Cortex of kidney (tissue), 1 donor: ENCODE measurements at places on chromosomes 5 and 9.

DNA sequence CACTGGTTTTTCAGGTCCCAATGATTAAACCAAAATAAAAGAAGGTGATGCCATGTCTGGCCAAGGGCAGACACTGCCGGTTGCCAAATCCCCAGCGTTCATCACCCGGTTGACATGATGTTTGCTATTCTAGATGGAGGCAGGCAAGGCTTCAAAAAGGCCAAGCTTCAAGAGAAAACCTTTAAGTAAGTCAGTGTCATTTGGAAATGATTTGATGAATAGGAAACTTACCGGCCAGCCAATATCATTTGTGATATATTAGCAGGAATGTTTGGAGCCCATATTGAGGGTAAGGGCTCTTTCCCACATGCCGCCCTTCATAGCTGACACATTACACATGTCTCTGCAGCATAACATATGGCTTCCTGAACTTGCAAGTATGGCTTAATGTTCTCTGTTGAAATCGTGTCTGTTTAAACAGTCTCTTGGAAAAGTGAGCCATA, 89.5 kb upstream of the TTC23L start:
- no peak for DNase-seq

DNA sequence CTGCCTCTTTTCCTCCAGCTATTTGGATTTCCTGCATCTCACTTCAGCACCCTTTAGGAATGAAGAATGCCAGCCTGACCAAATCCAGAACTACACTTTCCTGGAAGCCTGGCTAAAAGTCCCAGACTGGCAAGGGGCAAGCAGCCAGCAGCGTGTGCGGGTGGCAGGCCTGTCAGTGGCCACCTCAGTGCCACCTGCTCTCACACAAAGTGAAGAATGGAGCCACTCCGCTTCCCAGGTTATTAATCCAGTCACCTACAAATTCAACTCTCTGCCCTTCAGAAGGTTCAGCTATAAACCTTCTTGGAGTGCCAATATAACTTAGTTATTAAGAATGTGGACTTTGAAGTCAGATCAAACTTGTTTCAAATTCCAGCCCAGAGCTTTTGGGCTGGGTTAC, 6.7 kb upstream of the ALDOB start:
- no peak for DNase-seq

- DNase-seq = no peak
Measured at GRCh38 chr5:120466341-120467006, 2.4 kb downstream of the PRR16 start.

DNA sequence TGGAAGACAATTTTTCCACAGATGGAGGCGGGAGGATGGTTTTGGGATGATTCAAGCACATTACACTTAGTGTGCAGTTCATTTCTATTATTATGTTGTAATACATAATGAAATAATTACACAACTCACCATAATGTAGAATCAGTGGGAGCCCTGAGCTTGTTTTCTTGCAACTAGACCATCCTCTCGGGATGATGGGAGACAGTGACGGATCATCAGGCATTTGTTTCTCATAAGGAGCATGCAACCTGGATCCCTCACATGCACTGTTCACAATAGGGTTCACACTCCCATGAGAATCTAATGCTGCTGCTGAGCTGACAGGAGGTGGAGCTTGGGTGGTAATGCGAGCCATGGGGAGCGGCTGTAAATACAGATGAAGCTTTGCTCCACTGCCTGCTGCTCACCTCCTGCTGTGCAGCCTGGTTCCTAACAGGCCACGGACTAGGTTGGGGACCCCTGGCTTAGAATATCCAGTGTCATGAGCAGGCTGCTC, 1.6 kb downstream of the STKLD1 start:
- no peak for DNase-seq

- DNase-seq = no peak
Measured at GRCh38 chr5:158570502-158570901, 529.2 kb downstream of the EBF1 start.

GRCh38 chr9:72923077-72923476, 29.8 kb downstream of the ALDH1A1 start:
- no peak for DNase-seq

DNA sequence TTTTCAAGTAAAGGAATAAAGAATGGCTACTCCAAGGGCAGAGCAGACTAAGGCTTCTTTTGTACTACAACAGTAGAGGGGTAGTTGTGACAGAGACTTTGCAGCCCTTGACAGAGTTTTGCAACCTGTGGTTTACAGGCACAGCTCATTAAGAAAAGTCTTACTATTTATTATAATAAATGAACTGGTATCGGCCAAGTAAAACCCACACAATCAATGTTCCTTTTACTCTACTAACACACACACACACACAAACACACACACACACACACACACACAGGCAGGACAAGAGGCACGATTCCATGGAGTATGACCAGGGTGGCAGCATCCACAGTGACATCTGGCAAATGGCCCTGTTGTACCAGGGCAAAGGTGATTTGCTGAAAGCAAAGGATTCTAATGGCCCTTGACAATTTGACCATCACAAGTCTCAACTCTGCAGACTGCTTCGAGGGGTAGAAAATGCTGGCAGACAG, 59.1 kb upstream of the GOLPH3 start:
- no peak for DNase-seq

- DNase-seq = no peak
Measured at GRCh38 chr5:154298065-154298464, 107.5 kb downstream of the GALNT10 start.

DNA sequence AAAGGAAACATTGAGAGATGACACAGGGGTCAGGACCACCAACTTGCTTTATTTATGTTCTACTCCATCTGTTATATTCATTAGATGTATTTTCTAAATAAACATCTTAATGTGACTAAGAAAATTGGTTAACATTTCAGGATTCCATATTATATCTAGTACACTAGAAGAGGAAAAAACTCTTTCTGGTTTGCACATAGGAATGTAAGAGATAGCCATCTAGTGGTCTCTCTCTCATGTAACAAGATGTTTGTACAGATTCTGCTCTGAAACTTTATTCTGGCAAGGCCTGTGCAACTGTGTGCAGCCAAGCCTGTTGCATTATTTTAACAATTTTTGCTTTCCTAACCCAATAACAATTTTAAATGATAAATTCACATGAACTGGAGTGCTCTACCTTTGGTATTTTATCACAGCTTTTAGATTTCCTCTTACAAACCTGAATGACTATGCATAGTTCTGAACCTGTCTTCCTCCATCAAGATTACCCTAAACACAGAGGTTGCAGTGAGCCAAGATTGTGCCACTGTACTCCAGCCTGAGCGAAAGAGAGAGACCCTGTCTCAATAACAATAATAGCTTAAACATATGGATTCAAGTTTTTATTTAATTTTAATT, 148.2 kb downstream of the GIN1 start:
- DNase-seq = no peak

DNA sequence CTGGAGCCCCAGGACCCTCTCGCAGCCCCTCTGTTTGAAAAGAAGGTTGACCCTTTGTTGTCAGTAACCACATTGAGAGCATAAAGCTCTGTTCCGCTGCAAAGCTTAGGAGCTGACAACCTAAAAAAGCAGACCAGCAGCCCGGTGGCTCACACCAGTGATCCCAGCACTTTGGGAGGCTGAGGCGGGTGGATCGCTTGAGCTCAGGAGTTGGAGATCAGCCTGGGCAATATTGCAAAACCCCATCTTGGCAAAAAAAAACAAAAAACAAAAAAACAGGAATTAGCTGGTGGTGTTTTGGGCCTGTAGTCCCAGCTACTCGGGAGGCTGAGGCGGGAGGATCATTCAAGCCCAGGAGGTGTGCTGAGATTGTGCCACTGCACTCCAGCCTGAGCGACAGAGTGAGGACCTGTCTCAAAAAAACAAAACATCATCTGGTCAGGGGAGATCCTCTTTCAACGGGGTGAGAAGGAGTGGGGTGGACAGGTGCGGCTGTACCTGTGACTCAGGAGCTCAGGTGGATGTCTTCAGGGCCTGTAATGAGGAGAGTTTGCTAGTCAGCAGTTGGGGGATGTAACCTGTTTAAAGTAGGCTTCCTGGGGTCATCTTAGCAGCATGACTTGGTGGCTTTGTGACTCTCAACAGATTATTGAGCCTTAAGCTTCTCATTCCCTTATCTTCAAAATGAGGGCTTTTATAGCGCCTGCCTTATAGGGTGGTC, 694 bp upstream of the REEP2 start:
- no peak for DNase-seq

DNA sequence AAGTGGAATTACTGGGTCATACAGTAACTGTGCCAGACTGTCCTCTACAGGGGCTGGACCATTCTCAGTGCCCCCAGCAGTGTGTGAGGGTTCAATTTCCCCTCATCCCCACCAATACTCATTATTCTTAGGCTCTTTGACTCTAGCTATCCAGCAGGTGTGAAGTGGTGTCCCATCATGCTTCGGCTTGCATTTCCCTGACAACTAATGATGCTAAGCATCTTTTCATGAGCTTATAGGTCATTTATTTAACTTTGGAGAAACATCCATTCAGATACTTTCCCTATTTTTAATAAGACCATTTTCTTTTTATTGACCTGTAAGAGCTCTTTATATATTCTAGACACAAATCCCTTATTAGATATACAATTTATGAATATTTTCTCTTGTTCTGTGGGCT, 63.6 kb downstream of the ADAMTS2 start:
- no peak for DNase-seq

GRCh38 chr9:115674091-115674490, 479.5 kb upstream of the PAPPA start:
- no peak for DNase-seq

DNA sequence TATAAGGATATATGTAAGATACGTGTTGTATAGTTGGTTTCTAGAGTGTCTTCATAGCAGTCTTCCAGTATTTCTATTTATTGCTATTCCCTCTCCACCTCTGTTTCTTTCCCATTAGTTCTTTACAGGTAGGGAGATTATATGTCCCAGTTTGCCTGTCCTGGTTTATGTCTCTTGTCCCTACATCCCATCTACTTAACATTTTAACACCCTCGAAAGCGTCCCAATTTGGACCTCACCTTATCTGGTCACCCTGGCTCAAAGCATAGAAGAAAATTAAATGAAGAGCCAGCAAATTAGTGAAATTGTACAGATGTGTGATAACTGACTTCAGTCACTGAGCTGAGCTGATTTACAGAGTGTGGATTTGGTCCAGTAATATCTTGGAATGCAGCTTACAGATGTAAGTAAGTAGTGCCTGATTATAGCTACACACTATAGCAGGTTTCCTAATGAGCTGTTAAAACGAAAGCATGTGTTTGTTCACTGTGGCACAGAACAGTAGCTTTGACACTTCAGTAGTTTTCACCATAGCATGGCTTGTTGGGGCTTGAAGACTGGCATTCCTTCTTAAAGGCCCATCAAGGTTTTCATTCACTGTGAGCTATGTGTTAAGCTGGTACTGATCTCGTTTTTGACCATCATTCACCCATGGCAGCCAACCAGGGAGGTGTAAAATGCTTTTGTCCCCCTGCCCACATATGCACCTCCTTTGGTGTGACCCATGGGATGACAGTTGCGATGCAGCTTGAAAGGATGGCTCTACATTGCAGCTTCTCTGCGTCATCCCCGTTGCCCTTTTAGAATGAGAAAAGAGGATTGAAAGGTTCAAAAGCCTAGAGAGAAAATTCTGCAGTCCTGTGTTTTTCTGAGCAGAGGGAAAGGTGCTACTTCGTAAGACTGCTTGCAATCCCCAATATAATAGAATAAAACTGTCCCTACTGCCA, 192.1 kb upstream of the DMRT1 start:
- no peak for DNase-seq

GRCh38 chr9:114083666-114084065, 5.6 kb upstream of the AMBP start:
- no peak for DNase-seq

DNA sequence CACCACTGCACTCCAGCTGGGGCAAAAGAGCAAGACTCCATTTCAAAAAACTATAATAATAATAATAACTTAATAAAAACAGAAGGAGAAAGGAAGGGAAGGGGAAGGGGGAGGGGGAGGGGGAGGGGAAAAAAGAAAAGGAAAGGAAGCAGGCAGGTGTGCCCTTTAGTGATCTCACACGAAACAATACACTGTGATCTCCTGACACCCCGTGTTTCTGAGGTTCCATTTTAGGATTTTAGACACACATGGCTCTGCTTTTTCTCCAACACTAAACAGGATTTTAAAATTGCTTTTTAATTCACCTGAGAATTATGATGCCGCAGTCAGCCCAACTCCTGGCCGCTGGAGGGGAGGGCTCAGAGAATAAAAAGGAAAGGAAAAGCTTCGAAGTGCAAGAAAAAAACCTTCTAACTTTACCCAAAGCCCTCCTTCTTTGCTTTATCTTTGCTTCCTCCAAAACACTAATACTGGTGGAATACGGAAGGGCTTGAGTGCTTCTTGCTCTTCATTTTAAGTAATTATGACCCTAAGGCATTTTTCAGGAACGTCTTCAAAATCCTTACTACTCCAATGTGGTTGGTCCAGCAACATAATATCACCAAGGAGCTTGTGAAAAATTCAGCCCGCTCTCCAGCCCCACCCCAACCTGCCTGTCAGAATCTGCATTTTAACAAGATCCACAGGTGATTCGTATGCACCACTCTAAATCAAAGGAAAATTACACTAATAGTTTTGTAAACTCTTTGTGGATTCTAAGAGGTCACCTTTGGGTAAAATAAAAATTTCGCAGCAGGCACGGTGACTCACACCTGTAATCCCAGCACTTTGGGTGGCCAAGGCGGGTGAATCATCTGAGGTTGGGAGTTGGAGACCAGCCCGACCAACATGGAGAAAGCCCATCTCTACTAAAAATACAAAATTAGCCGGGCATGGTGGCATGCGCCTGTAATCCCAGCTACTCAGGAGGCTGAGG, 66.0 kb downstream of the MYO10 start:
- no peak for DNase-seq

DNA sequence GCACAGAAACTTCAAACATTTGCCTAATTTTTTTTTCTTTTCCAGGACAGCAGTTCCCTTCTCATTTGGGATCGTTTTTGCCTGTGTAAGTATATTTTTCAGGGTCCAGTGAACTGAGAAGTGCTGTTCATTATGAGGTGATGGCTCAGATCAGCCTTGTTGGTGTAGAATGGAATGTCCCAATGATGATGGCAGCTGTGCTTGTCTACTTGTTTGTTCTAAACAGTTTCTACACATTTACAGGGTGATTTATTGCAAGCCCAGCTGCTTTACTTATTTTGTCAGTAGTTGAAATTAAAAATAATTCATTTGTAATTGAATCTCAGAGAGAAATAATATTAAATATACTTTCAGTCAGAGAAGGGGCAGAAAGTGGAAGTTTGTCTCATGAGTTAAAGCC, 337.6 kb upstream of the SEMA6A start:
- DNase-seq = no peak

GRCh38 chr5:120684749-120685415, 220.8 kb downstream of the PRR16 start:
- DNase-seq = no peak

GRCh38 chr9:124001866-124002525, 9.6 kb upstream of the LHX2 start:
- no peak for DNase-seq

- DNase-seq = no peak
Measured at GRCh38 chr5:31965227-31965626, 208.9 kb downstream of the GOLPH3 start.

- no peak for DNase-seq
Measured at GRCh38 chr9:96044401-96044800, 168.9 kb downstream of the ERCC6L2 start.

- no peak for DNase-seq
Measured at GRCh38 chr5:78799266-78800017, 150.9 kb upstream of the LHFPL2 start.

GRCh38 chr5:102629827-102630605, 125.1 kb upstream of the PAM start:
- no peak for DNase-seq

- DNase-seq = no peak
Measured at GRCh38 chr5:127615916-127616315, 33.0 kb upstream of the CTXN3 start.

- no peak for DNase-seq
Measured at GRCh38 chr5:157657516-157657915, 5.3 kb upstream of the SOX30 start.
